ENCODE measurements at places on chromosomes 12 and 14. TPM values are rescaled to one million over a fixed set of nuclear protein-coding genes. Genes with fewer than 3 reads are reported as not detected.

NELL2 gene
- 14.0 TPM for total RNA-seq

DCTN2 gene
- 71.8 TPM for total RNA-seq

- H3K27me3 ChIP-seq = no peaks in the 10 kb centered on the region
- no peaks in the 10 kb centered on the region for H3K36me3 ChIP-seq
- no peak overlapping the region for H3K4me3 ChIP-seq
- peak; percentile 64 for DNase-seq
- no peaks in the 10 kb centered on the region for H3K4me1 ChIP-seq
These were observed 115.5 kb downstream of the SLC38A1 start for GRCh38 chr12:46153268-46153872.

- H3K27me3 ChIP-seq = no peaks in the 10 kb centered on the region
- no peaks in the 10 kb centered on the region for H3K4me1 ChIP-seq
- no peak for DNase-seq
- H3K4me3 ChIP-seq = no peak overlapping the region
- no peak overlapping the region for H3K27ac ChIP-seq
These were observed 69.3 kb downstream of the SERPINA3 start for GRCh38 chr14:94681300-94682060.

GRCh38 chr12:27094726-27095125 is 12.3 kb upstream of the C12orf71 start:
- no peaks in the 10 kb centered on the region for H3K36me3 ChIP-seq
- DNase-seq = no peak
- no peak overlapping the region for H3K4me3 ChIP-seq
- no peak overlapping the region for H3K27ac ChIP-seq

DNA sequence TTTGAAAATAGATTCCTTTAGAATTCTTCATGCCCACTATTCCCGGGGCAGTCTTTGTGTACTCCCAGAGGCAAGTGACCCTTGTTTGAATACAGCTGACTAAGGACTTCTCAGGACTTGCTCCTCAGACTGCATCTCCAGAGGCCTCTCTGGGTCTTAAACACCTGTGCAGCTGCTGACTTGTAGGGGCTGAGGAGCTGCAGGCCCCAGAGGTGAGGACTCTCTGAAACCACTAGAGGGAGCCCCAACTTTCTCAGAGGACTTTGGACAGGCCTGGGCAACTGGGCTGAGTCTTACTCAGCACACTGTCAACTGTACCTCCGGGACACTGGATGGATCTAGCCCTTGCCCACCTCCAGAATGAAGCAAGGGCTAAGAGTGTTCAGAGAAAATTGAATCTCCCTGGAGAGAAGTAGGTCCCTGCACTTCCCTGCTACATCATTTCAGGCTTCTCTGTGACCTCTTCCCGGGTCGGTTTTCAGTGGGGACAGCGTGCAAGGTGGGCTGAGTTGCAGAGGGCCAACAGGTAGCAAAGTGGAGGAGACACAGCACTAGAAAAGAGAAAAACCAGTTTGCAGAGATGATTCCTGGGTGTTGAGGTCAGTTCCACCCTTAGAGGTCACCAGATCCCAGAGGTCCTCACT is 164.6 kb downstream of the TMEM117 start:
- no peaks in the 10 kb centered on the region for H3K27me3 ChIP-seq
- H3K36me3 ChIP-seq = no peaks in the 10 kb centered on the region
- H3K4me1 ChIP-seq = no peaks in the 10 kb centered on the region
- no peak overlapping the region for H3K27ac ChIP-seq
- peak; percentile 43 for DNase-seq
- no peak overlapping the region for H3K4me3 ChIP-seq

All from natural killer cell (primary cell).